ENCODE measurements at places on chromosomes 4 and X. TPM values are rescaled to one million over a fixed set of nuclear protein-coding genes. Genes with fewer than 3 reads are reported as not detected.

- no peak for DNase-seq
Measured at GRCh38 chr4:1866189-1866661, 5.0 kb upstream of the NSD2 start.

DNA sequence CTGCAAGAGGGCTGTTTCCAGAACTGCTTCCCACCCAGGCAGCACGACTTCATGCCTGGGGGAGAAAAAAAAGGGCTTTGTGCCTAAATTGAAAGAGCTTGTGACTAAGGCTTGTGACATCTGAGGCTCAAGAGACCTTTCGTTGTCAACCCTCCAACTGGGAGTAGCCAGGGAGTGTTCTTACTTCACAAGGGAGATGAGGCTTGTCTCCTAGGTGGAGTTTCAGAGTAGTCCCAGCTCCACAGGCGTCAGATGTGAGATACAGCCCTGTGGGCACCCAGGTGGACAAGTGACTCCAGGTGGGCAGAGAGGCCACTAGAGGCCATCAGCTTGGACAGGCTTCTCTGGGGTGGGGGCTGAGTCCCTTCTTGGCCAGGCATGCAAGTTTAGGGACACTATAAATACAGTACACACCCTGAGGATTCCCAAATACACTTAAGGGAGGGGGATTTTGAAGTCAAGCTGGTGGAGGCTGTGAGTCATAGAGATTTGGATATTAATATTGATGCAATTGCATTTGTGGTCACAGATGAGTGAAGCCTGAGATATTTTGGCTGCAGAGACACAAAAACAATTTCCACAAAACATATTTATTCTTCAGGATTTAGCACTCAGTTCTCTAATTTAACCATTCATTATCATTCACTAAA, 40.1 kb upstream of the SETD7 start:
- no peak for DNase-seq

GRCh38 chrX:12894074-12895030, 12.1 kb upstream of the TLR8 start:
- DNase-seq = no peak

GRCh38 chr4:137129441-137129840, 402.9 kb downstream of the PCDH18 start:
- no peak for DNase-seq

DNA sequence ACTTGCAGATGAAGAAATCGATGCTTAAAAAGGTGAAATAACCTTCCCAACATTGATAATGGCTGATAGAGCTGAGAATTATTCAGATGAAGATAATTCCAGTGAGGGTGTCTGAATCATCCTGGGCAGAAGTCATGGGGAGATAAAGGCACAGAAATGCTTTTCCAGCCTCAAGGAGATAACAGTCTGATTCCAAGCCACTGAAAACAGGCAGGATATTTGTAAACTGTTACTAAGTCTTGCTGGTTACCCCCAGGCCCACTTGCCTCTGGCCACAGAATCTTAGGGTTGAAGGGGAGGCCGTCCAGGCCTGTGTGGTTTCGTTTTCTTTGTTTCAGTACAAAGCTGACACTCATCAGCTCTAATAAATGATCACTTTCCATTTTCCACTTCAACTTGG, 158.5 kb downstream of the SH3KBP1 start:
- DNase-seq = no peak

DNA sequence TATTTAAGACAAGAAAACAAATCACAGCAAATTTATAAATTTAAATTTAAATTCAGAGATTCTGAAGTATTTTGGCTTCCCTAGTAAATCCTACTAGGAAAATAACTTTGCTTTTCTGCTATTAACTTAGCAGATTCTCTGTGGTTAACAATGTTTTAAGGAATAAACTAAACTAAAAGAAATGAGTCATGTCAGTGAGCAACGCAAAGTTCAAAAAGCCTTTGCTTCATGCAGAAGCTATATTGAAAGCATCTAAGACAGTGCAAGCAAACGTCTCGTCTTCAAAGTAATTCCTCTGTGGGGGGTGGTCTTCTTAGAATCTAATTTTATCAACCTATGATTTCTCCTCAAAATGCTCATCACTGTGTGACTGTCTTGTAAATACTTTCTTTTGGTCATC, 30.1 kb downstream of the GABRB1 start:
- DNase-seq = peak; percentile 64

DNA sequence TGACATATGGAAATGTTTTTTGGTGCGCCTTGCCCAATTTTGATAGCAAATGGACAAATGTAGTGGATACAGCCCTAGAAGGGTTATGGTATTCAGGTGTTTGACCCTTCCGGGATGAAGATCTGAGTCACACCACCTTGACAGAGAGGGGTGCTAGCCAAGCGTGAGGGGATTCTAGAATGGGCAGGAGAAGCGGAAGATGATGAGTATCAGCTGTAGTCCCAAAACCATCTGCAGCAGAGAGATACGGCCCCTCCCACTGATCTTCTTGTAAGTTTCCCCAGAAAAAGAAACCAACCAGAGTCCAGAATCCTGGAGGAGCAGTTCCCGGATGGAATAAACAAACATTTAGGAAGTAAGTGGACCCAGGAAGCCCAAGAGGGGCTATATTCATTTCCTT, 18.1 kb downstream of the DCHS2 start:
- DNase-seq = no peak

PROM1 gene
- not detected for total RNA-seq

BRCC3 gene
- total RNA-seq = 10.1 TPM

ZXDA gene
- total RNA-seq = 6.2 TPM

PCYT1B gene
- total RNA-seq = 1.1 TPM

TMPRSS11B gene
- total RNA-seq = not detected

DNA sequence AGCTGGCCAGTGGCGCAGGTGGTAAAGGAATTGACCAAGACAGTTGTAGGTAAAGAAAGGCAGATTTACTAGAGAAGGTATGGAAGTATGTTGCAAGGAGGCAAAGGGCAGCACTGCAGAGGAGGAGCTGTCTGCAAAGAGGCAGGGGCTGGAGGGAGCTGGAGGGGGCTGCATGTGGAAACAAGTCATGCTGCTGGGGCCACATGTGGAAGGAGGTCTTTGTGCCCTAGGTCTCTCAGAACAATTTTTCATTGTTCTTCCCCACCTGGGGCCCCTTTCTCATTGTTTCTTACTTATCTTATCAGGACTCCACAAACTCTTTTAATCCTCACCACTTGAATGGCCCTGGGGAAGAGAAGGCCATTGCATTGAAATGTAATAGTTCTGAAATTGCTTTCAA, 144.8 kb upstream of the PLAC1 start:
- DNase-seq = no peak

EPHA5 gene
- 0.59 TPM for total RNA-seq

DNA sequence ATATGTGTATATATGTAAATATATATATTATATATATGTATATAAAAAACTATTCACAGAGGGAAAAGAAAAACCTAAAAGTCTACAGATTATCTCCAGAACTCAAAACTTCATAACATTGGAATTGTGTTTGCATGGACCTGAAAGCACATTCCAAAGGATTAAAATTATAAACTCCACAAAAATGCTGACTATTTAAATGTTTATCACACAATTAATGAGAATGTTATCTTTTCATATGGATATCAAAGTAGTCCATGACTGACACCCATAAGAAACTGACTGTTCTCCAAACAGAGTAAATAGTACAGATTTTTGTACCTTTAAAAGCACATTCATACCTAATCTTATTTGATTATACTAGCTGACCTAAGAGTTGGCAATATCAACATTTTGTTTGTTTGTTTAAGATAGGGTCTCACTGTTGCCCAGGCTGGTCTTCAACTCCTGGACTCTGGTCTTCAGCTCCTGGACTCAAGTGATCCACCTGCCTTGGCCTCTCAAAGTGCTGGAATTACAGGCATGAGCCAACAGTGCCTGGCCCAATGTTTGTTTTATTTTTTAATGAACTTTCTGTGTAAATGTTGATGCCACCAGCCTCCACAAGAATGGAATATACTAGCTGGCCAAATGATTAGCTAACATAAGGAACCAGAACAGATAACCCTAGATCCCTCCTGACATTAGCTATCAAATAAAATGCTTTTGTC, 50.0 kb downstream of the SLC39A8 start:
- no peak for DNase-seq

All from osteoblast (primary cell).